Astrocyte of the cerebellum (primary cell): ENCODE measurements at places on chromosomes 1 and 21.

DNA sequence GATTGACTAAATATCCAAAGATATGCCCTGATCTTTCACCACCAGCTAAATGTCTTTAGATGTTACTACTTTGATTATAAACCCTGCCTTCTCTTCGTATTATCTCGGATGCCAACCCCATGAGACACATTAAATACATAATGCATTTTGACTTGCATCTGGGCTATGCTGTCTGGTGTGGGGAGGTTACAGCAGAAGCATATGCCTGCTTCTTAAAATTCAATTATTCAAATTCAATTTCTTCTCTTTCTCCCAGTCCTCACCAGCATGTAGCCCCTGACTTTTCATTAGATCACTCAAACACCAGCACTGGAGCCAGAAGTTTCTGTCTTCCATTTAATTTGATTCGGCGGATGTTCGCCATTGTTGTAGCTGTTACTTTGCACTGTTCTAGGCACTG, 360.7 kb upstream of the CAMK1G start:
- DNase-seq: no peak

- no peak for DNase-seq
Measured at GRCh38 chr1:66575739-66576138, 41.8 kb downstream of the SGIP1 start.

DNA sequence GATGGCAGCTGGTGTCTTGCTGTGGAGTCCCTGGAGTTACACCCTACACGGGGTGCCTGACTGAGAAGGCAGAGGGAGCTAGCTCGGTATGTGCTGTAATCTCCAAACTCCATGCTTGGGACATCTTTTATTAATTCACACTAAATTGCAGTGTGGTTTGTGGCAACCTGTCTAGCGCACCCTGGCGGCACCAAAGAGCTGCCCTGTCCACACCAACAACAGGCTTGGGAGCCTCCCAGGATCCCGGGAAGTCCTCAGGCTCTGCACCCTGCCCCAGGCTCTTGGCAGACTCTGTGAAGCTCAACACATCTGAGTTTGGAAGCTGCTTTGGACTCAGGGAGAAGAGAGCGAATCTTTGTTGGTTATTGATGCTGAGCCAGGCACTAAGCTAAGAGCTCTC, 138.9 kb downstream of the IGSF21 start:
- DNase-seq: no peak

DNA sequence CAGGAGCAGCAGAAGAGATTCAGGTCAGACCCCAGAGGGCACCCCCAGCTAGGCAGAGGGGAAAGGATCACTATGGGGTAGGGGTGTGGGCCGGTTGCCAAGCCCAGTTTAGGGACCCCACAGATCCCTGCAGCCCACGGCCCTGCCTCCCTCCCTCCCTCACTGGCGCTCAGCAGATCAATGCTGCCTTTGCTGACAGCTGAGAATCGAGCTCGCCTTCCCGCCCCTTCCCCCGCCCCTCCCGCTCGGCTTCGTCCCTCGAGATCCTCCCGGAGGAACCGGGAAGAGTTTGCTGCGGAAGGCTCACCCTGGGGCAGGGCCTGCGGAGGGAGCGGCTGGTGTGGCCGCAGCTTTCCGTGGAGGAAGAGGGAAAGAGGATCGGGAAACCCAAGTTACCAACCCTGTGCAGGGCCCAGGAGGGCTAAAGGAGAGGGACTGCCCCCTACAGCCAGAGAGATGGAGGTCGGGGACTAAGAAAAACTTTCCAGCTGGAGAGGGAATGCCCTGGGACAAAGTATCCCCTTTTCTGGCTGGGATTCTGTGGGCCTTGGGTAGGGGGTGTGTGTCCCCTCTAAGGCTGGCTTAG, 1.1 kb upstream of the KCNQ4 start:
- no peak for DNase-seq

DNA sequence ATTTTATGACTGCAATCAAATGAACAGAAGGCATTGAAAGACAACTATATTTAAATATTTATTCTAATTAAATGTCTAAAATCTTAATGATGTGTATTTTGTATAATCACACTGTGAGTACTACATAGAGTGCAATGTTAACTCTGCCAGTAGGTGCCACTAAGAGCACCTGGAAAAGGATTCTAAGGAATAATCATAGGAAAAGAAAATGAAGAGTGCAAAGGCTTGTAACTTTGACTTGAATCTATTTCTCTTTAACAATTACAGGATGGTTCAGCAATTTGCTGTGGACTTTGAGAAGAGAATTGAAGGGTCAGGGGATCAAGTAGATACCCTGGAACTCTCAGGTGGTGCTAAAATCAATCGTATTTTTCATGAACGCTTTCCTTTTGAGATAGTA, 200.4 kb downstream of the DNM3 start:
- peak; percentile 8 for DNase-seq

DNA sequence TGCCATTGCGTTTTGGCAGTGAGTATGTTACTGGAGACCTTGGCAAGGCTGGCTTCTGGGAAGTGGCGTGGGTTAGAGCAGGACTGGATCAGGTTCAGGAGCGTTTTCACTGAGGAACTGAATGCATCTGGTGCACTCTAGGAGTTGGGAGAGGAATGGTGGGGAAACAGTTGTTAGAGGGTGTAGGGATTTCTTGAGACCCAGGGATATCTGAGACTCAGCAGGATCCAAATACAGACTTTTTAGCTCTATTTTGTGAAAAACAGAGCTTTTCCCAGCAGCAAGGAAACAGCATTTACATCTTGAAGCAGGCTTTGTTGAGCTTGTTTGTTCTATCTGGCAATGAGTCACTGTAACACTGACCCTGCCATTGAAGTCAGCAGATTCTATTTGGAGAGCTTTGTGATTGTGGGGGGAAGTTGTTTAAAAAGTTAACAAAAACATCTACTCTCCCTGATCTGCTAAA, 56.9 kb upstream of the NRIP1 start:
- peak; percentile 24 for DNase-seq

GRCh38 chr1:18811733-18812452, 47.6 kb downstream of the TAS1R2 start:
- DNase-seq: no peak

DNA sequence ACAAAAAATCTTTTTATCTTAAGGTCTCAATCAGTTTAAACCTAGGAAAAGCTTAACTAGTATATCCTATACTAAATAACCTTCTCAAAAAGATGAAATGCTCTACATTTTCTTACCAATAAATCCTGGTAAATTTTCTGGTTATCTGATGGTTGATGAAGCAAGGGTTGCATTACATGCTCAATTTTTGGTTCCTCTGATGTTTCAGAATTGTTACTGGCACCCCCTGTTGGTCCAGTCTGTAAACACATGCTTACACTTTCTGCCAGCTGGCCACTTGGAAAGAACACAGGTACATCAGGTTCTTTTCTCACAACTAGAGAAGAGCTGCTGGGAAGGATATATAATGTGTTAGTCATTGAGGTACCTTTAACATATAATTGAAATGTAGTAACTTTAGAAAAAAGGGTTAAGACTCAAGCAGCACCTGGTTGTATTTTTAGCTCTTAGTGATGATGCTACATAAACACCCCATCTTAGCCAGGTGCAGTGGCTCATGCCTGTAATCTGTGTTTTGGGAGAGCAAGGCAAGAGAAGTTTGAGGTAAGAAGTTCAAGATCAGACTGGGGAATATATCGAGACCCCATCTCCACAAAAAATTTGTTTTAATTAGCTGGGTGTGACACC, 30.9 kb upstream of the TAL1 start:
- DNase-seq: peak; percentile 16
